ENCODE measurements at places on chromosomes 3 and 15. TPM values are rescaled to one million over a fixed set of nuclear protein-coding genes. Genes with fewer than 3 reads are reported as not detected.
A peak's percentile ranks its signal among the peaks of the same experiment; 100 is the strongest.

OCA2 gene
- total RNA-seq, result not detected

AADACL2 gene
- not detected for total RNA-seq

SOX2 gene
- total RNA-seq, result 5.4 TPM

PBRM1 gene
- 60.0 TPM for total RNA-seq

RGMA gene
- 52.7 TPM for total RNA-seq

CCRL2 gene
- not detected for total RNA-seq

TMCO5A gene
- total RNA-seq, result not detected

GPX1 gene
- 148 TPM for total RNA-seq

DNA sequence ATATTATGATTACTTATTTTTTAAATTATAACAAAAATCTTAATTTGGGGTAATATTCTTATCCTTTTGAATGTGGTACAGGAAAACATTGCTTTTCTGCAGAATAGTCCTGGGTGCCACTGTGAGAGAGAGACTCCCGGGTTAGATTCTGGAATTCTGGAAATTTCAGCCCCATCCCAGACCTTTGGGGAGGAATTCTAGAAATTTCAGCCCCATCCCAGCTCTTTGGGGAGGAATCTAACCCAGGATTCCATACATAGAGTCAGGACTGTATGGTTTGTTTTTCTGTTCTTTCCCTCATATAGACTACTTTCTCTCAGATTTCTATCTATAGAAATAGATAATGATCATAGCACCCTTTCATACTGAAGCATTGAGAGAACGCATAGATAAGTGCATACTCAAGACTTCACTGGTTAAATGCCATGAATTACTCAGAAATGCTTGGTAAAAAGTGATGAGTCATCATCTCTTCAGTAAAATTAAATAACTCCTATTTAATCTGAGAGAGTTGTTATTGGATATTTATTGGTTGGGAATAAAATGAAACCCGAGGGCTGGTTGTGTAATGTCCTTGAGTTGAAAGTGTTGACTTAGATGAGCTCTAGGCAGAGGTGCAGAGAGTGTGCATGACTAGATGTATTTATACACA is 8.3 kb downstream of the EIF2AK4 start:
- no peak for DNase-seq

GRCh38 chr15:82663186-82663600 is 16.0 kb upstream of the CPEB1 start:
- peak; percentile 71 for DNase-seq

GRCh38 chr3:175916191-175916934 is 1057.2 kb downstream of the NAALADL2 start:
- DNase-seq, result no peak

- no peak for DNase-seq
These were observed 165.1 kb upstream of the GOLIM4 start for GRCh38 chr3:168260859-168261258.

DNA sequence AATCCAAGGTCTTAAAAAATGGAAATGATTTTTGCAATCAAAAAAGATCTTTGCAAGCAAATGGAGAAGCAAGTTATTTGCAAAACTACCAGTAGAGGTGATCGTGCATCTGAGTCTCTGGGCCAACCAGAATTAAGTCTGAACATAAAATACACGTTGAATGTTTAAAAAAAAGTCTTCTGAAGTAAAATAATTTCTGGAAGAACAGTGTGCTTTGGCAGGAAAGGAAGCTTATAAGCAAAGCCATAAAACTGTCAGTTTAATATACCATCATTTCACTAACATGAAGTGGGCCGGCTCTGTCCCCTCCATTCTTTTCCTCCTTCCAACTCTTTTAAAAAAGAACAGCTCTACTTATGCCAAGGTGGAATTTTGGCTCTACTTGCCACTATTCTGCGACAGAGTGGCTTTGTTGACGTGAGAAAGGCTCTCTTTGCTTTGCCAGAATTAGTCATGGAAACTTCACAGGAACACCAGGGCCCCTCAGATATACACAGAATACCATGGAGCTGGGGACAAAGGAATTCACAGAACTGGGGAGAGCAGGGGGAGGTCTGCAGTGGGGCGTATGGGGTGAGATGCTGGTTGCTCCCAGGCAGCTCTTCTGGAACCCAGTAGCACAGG is 29.8 kb downstream of the FSTL1 start:
- DNase-seq, result no peak

DNA sequence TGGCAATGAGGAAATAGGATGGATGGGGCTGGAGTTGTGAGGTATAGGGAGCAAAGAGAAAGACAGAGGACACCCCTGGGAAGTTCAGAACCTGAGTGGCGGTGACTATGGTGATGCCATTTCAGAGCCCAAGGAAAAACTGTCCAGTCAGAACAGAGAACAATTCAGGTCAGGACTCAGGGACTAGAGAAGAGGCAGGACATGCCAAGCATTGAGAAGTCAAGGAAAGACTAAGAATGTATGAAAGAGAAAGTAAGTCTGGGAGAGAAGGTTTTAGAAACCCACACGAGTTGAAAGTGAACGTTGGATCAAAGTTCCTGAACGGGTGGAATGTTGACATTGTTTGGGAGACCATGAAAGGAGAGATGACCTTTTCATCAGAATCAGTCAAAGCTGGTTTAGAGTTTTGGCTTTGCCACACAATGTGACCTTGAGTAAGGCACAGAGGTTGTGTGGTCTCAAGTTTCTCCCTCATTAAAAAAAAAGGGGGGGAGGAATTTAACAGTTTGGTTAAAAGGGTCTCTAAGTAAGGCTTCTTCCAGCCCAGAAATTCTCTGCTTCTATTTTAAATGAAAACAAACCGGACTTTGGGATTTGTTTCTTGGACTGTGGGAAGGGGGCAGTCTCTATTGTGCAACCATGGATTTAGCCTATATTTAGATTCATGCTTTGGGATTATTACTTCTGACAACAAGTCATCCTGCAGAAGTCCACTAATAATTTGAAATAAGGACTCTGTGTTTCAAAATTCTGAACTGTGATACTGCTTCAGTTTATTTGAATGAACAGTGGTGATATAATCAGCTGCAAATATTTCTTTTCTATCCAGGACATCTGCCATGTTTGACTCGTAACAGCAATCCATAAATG is 315.9 kb upstream of the TBL1XR1 start:
- no peak for DNase-seq

- DNase-seq, result no peak
These were observed 5.4 kb upstream of the KBTBD12 start for GRCh38 chr3:127909646-127910045.

DNA sequence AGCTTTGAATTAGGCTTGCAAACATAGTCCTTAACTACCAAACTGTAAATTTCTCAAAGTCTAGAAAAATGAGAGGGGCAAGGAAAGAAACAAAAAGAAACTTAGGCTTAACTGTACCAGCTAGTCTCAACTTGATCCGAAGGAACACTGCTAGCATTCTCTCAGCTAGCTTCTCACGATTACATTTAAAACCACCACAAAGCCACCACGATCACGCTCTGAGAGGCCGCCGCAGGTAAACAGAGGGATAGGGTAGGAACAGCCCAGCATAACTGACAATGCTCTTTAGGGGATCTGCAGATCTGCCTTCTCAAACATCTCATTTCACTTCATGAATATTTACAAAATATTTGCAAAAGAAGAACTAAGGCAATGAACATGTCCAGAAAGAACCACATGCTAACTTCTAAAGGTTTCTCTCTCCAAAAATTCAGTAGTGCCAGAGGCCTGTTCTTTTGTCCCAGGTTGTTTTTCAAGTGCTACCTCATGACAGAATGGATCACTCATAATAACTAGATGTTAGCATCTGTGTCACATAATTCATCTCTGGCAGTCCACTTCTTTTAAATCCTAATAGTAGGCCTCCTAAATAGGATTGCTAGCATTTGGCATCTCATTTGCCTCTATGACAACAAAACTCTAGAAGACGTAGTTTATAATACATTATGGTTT is 18.9 kb downstream of the VGLL4 start:
- DNase-seq, result no peak

DNA sequence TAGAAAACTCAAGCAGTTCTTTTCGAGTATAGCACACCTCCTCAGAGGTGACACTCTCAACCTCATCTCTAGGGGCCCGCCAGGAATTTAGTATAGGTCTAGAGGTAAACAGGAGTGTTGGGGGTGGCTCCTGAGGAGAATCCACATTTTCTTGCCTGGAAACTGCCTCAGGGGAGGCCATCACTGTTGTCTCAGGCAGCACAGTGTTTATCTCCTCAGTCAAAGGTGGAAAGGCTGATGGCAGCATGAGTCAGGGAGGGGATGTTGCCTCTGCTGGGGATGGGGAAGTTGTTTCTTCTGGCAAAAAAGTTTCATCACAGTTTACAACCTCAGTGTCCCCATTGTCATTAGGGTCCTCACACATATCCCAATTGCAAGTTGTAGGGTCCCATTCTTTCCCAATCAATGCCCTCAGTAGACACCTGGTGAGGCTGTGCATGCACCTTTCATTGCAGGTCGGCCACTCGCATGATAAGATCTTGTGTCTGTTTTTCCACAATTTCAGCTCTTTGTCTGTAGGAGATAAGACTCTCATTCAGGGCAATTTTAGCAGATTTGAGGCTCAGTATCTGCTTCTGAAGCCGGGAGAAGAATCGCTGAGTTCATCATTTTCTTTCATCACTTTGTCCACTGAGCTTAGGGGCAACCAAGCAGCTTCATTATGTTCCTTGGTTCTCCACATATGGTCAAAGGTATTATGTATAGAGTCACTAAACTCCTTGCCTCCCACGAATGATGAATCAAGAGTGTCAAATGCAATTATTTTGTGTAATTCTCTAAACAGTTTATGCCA is 25.8 kb downstream of the NAALADL2 start:
- no peak for DNase-seq

GRCh38 chr3:151584566-151584965 is 123.7 kb upstream of the IGSF10 start:
- no peak for DNase-seq

GRCh38 chr3:177134816-177135210 is 62.5 kb downstream of the TBL1XR1 start:
- no peak for DNase-seq

DNA sequence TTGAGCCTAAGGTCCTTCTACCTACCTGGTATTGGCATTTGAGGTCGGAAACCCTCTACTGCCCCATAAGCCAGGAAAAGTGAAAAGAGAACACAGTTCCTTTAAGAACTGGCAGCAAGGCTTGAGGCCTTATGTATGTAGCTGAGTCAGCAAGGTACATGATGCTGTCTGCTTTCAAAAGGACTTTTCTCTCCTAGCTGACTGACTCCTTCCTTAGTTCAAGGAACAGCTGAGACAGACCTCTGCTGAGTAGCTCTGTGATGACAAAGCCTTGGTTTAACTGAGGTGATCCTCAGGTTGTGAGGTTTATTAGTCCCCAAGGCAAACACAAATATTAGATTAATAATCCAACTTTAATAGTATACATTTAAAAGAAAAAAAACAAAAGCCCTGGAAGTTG is 45.8 kb downstream of the ADPGK start:
- DNase-seq, result no peak

DNA sequence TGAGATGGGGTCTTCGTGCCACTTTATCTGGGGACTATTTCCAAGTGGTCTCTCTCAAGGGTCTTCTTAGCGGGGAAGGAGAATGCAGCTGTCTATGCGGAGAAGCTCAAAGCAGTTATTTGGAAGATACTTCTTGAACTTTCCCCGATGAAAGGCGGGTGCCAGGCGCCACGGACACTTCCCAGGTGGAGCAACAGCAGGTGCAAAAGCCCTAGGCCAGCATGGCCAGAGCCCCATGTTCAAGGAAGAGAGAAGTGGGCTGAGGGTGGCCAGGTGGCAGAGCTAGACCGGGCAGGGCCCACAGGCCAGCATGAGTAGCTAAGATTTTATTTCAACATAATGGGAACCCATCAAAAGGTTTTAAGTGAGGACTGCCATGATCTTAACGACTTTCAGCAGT is 232.8 kb downstream of the PDZRN3 start:
- no peak for DNase-seq

GRCh38 chr3:171770689-171771620 is 39.3 kb downstream of the PLD1 start:
- peak; percentile 60 for DNase-seq

DNA sequence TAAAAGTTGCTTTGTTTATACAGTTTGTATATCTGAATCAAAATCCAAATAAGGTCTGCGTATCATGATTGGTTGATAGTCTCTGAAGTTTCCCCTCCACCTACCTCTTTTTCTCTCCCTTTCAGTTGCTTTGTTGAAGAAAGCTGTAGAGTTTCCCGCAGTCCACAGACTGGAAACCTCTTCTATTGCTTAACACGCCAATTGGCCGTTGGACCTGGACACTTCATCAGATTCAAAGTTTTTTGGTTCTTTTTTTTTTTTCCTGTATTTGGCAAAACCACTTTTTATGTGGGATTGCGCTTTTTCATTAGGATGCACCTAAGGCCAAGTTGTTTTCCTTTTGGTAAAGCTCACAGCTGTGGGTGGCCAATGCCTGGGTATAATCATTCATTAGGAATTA is 14.5 kb upstream of the TM4SF1 start:
- DNase-seq, result no peak

DNA sequence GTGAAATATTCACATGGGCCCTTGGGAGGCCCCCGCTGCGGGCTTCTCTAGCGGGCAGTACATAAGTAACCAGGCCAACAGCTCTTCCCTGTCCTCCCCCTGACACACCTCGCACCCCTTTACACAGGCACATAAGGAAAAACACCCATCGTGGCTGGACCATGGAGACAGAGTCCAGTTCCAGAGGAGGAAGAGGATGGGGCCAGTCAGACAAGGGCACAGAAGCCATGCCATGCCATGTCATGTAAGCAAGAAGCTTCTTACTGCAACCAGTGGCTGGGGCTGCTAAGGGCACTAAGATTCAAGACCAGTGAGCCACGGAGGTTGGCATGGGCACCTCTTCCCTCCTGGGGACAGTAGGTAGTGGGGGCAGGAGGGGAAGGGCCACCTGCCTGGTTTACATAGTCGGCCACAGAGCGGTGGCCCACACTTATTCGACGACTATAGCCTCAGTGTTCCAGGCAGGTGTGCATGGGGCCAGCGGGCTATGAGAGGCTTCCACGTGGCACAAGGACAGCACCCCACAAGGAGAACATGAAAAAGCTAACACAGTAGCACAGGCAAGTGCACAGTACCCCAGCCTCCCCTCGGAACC is 5.7 kb upstream of the CYP11A1 start:
- DNase-seq, result no peak

- no peak for DNase-seq
These were observed 25.3 kb upstream of the C15orf39 start for GRCh38 chr15:75176396-75176761.

GRCh38 chr3:30186741-30187219 is 419.6 kb upstream of the TGFBR2 start:
- DNase-seq, result no peak

DNA sequence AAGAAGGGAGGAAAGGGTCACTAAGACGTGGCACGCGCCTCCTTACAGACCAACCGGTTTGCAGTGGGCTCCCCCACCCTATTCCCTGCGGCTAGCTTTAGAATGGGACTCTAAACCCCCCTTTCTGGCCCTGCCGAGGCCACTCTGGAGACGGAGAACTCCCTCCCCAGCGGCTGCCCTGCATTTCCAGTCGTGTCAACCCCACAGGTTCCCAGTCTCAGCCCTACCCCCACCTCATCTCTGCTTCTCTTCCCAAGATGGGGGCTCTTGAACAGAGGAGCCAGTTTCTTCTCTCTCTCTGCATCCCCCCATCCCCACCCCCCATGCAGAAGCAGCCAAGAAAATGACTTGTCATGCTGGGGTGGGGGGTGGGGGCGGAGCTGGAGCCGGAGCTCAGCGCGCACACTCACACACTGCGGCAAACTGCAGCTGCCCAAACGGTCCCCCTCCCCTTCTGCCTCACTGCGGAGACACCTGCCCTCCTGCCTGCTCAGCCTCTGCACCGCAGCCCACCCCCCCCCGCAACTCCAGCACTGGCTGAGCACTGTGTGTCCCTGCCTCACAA is 871 bp downstream of the MAP1A start:
- peak; percentile 57 for DNase-seq

Data from SJCRH30 (cell line).